COR-L47 (cell line): ENCODE measurements at places on chromosomes 5 and 9.

DNA sequence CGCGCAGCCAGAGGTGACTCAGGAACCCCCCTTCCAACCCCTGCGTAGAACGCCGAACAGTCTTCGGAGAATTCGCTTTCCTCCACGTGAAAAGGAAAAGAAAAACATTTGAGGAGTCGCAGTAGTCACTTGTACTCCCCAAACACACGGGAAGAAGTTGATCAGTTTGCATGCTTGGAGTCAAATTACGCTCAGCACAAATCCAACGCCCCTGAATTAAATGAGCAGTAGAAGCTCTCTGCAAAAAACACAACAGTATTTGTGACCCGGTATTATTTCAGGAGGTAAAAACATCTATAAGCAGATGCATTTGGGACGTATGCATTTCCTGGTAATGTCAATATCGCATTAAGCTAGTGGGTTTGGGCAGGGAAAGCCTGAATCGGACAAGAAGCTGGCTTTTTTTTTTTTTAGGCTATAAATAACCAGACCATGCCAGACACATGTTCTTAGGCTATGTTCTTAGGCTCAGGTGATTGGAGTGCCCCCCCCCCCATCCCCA is 854 bp upstream of the ARL15 start:
- no peak for DNase-seq

GRCh38 chr9:130745829-130746228 is 52.2 kb downstream of the EXOSC2 start:
- no peak for DNase-seq

DNA sequence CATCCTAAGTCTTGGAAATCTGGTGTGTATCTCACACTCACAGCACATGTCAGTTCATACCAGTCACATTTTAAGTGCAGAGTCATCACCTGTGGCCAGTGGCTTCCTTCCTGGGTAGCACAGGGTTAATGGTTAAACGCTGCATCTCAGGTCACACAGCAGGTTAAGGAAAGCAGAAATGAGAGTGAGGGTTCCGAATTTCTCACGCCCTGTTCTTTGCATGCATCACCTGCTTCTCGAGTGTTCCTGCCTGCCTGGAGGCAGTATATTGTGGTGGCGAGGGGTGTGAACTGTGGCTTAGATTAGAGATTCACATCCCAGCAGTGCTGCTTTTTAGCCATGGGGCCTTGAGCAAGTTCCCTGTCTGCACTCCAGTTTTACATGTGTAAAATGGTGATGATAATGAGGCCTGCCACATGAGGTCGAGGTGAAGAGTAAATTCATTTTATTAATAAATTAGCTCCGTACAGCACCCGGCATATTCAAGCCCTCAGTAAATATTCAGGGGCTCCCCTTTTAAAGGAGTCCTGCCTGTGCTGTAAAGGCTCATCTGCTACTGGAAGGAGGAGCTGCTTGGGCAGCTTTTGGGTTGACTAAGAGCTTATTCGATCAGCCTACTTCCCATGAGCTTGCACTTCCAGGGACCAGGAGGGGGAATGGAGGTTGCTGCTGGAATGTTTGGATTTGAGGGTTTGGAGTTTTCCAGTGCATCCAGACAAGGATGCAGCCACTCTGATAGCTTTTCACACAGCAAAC is 61.1 kb upstream of the SAP30L start:
- DNase-seq: no peak

- DNase-seq: no peak
Measured at GRCh38 chr9:30116673-30117217, 2267.7 kb upstream of the ACO1 start.

- DNase-seq: no peak
Measured at GRCh38 chr5:110265162-110265561, 461.3 kb downstream of the TMEM232 start.

DNA sequence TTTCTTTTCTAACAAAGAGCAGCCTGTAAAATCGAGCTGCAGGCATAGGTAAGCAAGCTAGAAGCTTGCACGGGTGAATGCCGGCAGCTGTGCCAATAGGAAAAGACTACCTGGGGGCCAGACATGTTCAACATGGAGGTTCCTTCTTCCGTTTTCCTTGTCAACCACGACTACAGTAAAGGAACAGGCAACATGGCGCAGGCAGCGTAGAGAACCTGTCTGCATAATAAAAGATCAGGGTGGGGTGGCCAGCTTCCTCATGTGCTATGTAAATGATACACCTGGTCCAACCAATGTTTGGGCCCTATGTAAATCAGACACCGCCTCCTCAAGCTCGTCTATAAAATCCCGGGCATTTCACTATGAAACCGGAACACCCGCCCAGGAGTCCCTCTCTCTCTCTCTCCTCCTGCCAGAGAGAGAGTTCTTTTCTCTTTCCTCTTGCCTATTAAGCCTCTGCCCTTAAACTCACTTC is 103.8 kb upstream of the LIFR start:
- peak; percentile 84 for DNase-seq

DNA sequence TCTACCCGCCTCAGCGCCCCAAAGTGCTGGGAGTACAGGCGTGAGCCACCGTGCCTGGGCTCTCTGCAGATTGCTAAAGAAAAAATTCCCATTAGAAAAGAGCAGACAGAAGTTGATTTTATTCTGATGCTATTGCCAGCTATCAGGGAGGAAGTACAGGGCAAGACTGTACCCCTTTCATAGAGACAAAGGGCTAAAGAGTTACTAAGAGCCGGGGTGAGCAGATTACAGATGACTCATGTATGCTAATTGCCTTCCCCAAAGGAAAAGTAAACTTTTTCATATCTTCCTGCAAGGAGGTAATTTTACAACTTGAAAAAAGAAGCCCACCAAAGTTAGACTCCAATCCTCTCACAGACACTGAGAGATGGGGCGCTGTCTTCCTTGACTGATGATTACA is 42.3 kb upstream of the MCTP1 start:
- no peak for DNase-seq

DNA sequence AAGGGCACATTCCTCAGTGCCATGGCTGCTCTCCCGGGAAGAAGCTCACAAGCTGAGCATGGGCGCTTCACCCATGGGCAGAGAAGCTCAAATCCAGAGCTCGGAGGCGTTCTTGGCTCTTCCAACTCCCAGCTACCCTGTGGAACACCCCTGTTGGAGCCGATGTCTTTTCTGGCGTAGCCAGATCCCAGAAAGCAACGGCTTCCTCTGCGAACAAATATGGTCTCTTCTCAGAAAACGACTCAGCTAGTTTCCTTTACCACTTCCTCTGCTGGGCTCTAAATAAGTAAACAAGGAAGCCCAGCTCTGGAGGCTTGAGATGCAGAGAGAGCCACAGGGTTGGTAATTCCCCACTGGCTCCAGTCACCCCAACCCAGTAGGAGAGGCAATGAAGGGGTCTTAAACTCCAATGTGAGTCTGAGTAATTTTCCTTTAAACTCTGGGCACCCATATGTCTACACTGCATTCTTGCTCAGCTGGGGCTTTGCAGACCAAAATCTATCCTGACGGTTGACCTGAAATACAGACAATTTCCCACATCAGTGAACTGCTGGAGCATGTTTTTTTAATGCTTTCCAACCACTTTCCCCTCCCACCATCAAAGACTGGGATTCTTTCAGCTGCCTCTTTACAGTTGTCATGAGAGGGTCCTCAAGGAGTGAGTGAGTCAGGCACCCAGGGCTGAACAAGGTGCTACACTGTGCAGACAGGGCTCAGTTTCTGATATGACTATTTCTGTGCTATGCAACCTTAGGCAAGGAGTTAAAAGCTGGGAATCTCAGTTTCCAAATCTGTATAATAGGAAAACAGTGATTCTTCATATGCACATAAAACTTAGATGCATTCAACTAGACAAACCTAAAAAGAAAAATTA is at the start of gene LCP2:
Gene LCP2 (minus strand): TSS at position 189 of the 874 bp plus-strand sequence. CDS start 166 bp downstream, at position 23.
- DNase-seq: no peak

GRCh38 chr5:138724470-138725146 is 28.6 kb upstream of the CTNNA1 start:
- no peak for DNase-seq

GRCh38 chr5:168348084-168348414 is 56.6 kb downstream of the WWC1 start:
- DNase-seq: no peak

- DNase-seq: no peak
Measured at GRCh38 chr9:86978413-86978812, 31.1 kb upstream of the GAS1 start.

DNA sequence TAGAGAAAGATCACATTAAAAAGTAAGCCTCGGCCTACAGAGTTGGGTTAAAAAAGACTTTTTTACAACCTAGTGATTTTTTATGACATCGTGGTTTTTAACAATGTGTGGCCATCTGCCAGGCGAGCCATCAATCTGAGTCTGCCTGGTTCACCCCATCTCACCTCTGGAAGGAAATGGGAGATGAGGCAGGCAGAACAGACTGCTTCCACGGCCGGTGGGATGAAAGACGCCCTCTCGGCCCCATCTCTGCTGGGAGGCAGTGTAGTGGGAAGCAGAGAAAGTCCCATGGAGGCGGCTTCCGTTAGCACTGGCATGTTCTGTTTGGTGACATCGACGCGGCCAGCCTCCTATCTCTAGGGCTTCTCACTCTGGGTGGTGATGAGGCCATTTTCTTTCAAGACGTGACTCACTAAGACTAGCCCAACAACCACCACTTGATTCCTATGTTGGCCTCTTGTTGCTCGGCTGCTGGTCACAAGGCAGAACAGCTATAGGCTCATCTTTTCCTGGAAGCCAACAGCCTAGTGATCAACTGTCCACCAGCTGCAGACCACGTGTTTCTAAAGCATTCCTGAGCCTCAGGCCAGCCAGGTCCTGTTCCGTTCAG is 132.4 kb upstream of the OTULINL start:
- DNase-seq: no peak

GRCh38 chr5:82551840-82552385 is 273.8 kb upstream of the RPS23 start:
- no peak for DNase-seq

- DNase-seq: no peak
Measured at GRCh38 chr9:84339962-84340361, 596 bp downstream of the SLC28A3 start.

GRCh38 chr5:113378959-113379541 is 55.7 kb downstream of the TSSK1B start:
- DNase-seq: peak; percentile 49

- DNase-seq: no peak
Measured at GRCh38 chr5:44708602-44709001, 100.1 kb upstream of the MRPS30 start.

- DNase-seq: no peak
Measured at GRCh38 chr5:151063142-151063989, 17.5 kb downstream of the TNIP1 start.

DNA sequence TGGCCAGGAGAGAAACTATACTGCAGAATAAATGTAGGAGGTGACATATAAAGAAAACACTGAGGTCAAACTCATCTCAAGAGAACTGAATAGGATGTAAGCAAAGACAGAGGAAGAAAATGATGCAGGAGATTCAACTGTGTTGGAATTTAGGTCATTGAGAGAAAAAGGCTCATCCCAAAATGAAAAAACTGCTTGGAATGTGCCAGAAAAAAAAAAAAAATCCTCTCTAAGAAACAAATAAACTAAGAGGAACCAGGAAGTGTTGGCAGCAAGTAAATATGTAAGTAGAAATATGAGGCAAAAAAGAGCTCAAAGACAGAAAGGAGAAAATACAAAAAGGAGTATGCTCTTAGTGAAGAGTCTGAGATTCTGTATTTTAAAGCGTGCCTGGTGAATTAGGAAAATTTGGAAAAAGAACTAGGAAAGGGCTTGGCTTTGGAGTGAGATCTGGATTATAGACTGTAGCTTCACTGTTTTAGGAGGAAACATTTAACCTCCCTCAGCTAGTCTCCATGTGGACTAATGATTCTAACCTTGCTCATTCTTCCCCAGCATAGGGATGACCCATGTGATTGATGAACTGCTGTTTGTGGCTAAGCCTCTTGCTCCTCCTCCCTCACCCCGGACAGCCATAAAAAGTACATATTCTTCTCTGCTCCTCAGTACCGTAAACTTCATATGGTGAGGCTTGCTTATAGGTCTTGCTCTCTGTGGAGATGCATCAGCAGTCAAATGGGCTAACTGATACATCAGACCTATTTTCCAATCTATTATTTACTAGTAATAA is 185.6 kb upstream of the POU5F2 start:
- no peak for DNase-seq

DNA sequence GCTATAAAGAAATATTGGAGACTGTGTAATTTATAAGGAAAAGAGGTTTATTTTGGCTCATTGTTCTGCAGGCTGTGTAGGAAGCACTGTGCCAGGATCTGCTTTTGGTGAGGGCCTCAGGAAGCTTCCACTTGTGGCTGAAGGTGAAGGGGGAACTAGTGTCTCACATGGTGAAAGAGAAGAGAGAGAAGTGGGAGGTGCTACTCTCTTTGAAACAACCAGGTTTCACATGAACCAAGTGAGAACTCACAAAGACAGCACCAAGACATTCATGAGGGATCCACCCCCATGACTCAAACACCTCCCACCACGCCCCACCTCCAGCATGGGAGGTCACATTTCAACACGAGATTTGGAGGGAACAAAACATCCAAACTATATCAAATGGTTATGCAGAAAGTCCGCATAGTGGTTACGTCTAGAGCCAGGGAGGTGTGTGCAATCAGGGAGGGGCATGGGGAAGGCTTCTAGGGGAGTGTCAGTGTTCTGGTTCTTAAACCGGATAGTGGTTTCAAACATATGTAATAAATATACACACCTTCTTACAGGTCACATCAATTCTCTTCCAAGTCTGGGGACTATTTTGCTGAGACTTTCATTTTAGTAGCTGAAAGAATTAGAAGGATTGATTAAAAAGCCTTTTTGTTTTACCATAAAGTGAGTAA is 113.0 kb downstream of the TRIO start:
- DNase-seq: no peak

DNA sequence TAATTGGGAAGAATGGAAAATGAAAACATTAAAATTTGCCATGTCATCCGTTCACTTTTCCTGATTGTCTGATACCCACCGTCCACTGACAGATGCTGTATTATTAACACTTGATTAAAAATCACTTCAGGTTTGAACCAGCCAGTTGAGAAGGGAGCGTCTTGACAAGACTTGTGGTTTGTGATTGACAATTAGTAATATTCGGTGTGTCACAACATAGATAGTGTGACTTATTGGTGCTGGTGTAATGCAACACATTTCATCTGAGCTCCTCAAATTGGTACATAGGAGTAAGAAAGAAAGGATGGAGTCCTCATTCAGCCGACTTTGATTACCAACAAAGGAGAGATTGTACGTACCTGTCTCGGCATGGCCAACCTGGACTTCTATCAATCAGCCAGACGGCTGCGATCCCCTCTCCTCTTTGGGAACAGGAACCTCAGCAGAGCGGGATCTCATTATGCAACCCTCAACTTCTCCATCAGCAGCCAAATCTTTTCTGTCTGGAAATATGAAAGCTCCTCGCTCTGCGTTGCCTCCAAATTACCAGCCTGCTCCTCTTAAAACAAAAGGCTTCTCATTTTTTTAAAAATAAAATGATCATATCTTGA is 211.7 kb upstream of the MVB12B start:
- no peak for DNase-seq

GRCh38 chr5:30337084-30337573 is 856.4 kb upstream of the CDH6 start:
- DNase-seq: no peak

DNA sequence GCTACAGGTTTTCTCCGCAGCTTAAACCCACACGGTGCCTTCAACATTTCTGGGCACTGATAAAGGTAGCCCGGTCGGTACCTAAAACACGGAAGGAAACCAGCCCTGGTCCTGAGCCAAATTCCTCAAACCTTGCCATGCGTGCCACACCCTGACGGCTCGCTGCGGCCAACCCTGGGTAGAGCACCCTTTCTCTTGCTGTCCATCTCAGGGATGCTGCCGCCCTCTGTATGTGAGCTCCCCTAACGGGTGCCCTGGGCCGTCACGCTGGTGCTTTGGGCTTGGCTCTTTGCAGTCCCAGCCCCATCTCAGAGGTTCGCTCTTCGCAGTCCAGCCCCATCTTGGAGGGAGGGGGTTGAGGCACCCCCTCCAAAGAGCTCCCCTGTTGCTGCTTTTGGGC is 43.9 kb downstream of the PNPLA7 start:
- no peak for DNase-seq

- no peak for DNase-seq
Measured at GRCh38 chr9:91193087-91193657, 168.5 kb downstream of the AUH start.
